ENCODE measurements at places on chromosomes 16 and 17.

DNA sequence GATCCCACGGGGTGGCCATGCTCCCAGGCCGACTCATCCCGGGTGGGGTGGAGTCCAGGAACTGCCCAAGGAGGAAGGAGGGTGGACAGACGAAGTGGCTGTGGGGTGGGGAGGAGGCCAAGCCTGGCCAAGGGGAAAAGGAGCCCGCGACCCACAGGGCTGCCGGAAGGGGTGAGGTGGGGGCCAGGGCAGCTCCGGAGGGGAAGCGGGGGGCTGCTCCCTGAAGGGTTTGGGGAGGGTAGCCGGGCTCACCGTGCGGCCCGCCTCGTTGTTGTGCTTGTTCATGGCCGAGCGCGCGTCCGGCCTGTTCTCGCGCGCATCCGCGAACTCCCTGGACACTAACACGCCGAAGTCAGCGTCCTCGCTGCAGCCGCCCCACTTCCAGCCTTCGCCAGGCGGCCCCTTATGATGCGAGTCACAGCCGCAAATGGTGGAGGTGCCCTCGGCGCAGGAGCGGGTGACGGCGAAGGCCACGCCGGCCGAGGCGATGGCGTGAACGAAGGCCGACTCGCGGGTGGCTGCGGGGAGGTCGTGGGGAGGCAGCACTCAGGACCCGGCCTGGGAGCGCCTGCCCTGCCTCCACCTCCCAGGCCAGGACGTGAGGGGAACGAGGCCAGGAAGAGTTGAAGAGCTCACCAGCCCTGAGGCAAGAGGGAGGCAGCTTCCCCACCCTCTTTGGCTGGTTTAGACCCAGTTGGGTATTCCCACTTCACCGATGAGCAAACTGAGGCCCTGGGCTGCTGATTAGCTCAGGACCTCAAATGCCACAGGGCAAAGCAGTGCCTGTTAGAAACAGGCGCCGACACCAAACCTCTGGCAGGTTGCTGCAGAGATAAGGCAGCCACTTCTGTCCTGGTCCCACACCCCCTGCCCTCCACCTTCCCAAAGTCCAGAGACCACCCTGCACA lies 48.7 kb downstream of the WNT3 start:
- no peaks in the 10 kb centered on the region for H3K27me3 ChIP-seq
- no peaks in the 10 kb centered on the region for H3K36me3 ChIP-seq
- H3K4me3 ChIP-seq = peak overlapping the region; percentile 6
- peaks cover 10% of the 10 kb centered on the region for H3K4me1 ChIP-seq
- DNase-seq = no peak

GRCh38 chr17:2230877-2231276 lies 72.7 kb downstream of the SMG6 start:
- DNase-seq = no peak
- H3K27me3 ChIP-seq = no peaks in the 10 kb centered on the region
- no peak overlapping the region for H3K4me3 ChIP-seq

DNA sequence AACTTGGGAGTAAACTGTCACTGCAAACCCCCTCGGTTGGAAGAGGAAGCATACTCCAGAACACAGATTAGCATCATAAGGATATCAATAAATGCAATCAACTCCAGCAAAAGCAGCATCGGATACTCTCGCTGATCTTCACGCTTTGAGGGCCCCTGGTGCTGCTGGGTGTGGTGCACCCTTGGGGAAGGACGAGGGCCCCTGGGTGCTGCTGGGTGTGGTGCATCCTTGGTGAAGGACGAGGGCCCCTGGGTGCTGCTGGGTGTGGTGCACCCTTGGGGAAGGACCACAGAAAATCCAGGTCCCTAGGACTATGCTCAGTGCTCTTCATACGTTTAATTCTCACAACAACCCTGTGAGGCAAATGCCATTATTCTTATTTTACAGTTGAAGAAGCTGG lies 54.2 kb downstream of the VPS53 start:
- H3K4me1 ChIP-seq = no peaks in the 10 kb centered on the region
- DNase-seq = no peak
- H3K4me3 ChIP-seq = no peak overlapping the region
- H3K27ac ChIP-seq = no peak overlapping the region
- peaks cover 9% of the 10 kb centered on the region for H3K36me3 ChIP-seq

DNA sequence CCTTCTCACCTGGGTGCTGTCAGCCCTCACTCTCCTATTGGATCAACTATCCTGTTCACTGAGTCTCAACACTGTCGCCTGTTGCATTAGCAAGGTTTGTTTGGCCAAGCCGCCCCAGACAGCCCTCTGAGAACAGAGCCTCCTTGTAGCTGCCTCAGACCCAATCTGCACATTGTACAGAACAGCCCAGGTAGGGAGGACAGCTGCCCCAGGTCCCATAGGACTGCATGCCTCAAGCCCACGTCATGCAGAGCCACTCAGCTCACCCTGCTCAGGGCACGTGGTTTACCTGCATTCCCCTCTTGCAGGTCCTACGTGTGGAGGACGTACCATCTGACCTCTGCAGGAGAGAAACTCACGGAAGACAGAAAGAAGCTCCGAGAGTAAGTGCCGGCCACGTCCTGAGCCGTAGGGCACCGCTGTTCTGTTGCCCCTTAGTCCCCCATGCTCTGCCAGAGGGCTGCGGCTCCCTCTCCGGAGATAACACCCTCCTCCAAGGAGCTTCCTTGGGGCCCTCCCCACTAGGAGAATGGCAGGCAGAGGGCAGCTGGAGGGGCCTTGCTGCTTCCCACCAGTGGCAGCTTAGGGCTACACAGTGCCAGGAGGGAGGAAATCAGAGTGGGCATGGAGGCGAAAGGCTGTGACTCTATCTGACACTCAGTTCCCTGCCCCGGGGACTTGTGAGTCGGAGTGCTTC lies 2.8 kb downstream of the SNRNP25 start:
- H3K4me1 ChIP-seq = peaks cover 3% of the 10 kb centered on the region
- H3K27ac ChIP-seq = no peak overlapping the region
- no peaks in the 10 kb centered on the region for H3K36me3 ChIP-seq

GRCh38 chr17:79363552-79364275 lies 247.1 kb downstream of the RBFOX3 start:
- DNase-seq = no peak
- H3K4me1 ChIP-seq = no peaks in the 10 kb centered on the region
- H3K4me3 ChIP-seq = no peak overlapping the region
- H3K36me3 ChIP-seq = no peaks in the 10 kb centered on the region

DNA sequence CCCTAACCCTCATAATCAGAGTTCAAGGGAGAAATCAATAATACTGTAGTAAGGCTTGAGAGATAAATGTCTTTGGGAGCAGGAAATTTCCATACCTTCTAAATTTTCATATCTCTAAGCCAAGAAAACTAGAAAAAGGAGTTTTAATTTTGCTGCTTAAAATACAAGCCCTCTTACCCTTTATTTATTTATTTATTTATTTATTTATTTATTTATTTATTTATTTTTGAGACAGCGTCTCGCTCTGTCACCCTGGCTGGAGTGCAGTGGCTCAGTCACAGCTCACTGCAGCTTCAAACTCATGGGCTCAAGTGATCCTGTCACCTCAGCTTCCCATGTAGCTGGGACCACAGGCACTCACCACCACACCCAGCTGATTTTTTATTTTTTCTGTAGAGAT lies 69.0 kb upstream of the GNAO1 start:
- H3K27ac ChIP-seq = no peak overlapping the region
- H3K27me3 ChIP-seq = no peaks in the 10 kb centered on the region
- no peak overlapping the region for H3K4me3 ChIP-seq

DNA sequence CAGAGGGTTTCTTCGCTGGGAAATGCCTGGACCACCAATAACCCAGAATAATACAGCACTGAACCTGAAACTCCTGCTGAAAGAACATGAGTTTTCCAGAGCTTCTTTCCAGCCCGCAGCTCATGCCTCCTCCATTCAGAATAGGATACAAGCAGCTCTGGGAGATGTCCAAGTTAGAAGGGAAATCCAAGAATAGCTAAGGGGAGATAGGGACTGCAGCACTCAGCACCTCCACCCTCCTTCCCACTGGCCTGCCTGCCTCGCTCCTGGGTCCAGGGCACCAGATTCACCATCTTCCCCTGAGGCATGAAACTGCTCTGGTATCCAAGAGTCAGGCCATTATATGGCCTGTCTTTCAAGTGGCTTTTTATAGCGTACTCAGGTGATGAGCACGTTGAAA lies 4.1 kb downstream of the KRT31 start:
- no peaks in the 10 kb centered on the region for H3K36me3 ChIP-seq
- no peak for DNase-seq
- H3K4me3 ChIP-seq = no peak overlapping the region
- no peak overlapping the region for H3K27ac ChIP-seq

- H3K36me3 ChIP-seq = no peaks in the 10 kb centered on the region
- peaks cover 3% of the 10 kb centered on the region for H3K4me1 ChIP-seq
- H3K27me3 ChIP-seq = peaks cover 12% of the 10 kb centered on the region
- DNase-seq = peak; percentile 45
Observed at GRCh38 chr17:16997514-16998429, 25.9 kb upstream of the TNFRSF13B start.

GRCh38 chr16:76121636-76122035 lies 155.6 kb upstream of the CNTNAP4 start:
- H3K27ac ChIP-seq = no peak overlapping the region
- no peak overlapping the region for H3K4me3 ChIP-seq
- DNase-seq = no peak
- H3K27me3 ChIP-seq = no peaks in the 10 kb centered on the region
- no peaks in the 10 kb centered on the region for H3K36me3 ChIP-seq
- no peaks in the 10 kb centered on the region for H3K4me1 ChIP-seq

DNA sequence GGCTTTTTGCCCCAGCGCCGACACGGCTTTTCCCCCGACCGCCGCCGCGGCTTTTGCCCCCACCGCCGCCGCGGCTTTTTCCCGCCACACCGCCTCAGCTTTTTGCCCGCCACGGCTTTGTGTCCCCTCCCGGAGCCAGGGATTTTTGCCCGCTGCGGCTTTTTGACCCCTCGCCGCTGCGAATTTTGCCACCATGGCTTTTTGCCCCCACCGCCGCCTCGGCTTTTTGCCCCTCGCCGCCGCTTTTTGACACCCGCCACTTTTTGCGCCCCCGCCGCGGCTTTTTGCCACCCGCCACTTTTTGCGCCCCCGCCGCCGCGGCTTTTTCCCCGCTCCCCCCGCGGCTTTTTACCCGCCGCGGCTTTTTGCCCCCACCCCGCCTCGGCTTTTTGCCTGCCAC lies 1342.5 kb downstream of the TP53TG3F start:
- H3K36me3 ChIP-seq = no peaks in the 10 kb centered on the region
- H3K27ac ChIP-seq = no peak overlapping the region
- H3K4me1 ChIP-seq = no peaks in the 10 kb centered on the region
- no peaks in the 10 kb centered on the region for H3K27me3 ChIP-seq
- no peak overlapping the region for H3K4me3 ChIP-seq

DNA sequence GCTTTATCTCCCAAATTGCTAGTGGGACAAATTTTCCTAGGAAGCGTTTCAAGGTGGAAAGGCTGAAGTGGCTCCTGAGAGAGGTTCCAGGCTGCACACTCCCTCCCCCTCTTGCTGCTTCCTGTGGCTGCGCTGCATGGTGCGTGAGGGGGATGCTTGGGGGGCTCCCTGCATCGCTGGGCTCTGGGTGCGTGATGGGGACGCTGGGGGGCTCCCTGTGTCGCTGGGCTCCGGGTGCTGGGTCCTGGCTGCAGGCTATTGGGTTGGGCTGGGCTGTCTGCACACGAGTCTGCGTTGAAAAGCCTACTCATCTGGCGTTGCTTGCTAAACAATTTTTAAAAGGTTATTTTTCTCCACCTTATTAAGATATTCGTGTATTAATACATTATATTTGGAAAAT lies 30.1 kb downstream of the NDEL1 start:
- no peak overlapping the region for H3K4me3 ChIP-seq
- H3K27me3 ChIP-seq = no peaks in the 10 kb centered on the region
- DNase-seq = no peak

- no peaks in the 10 kb centered on the region for H3K36me3 ChIP-seq
- no peak overlapping the region for H3K4me3 ChIP-seq
- no peaks in the 10 kb centered on the region for H3K4me1 ChIP-seq
- no peaks in the 10 kb centered on the region for H3K27me3 ChIP-seq
Observed at GRCh38 chr16:901715-902601, 68.8 kb downstream of the LMF1 start.

DNA sequence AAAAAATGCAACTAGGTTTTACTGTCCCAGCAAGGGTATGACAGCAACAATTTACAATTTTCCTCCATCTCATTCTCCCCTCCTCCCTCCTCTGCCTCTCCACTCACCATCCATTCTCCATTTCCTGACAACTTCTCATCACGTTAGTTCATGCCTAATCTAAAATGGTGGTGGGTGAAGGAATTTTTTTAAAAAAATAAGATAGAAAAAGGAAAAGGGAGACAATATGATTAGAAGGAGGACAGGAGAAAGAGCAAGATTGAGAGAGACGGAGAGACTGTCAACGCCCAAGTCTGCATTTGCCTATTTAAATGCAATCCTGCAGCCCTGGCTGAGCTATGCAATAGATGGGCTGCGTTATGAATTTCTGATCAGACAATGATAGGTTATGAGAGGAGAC lies 380.7 kb upstream of the PSMD7 start:
- H3K4me3 ChIP-seq = no peak overlapping the region
- DNase-seq = no peak
- no peaks in the 10 kb centered on the region for H3K27me3 ChIP-seq
- no peaks in the 10 kb centered on the region for H3K4me1 ChIP-seq

DNA sequence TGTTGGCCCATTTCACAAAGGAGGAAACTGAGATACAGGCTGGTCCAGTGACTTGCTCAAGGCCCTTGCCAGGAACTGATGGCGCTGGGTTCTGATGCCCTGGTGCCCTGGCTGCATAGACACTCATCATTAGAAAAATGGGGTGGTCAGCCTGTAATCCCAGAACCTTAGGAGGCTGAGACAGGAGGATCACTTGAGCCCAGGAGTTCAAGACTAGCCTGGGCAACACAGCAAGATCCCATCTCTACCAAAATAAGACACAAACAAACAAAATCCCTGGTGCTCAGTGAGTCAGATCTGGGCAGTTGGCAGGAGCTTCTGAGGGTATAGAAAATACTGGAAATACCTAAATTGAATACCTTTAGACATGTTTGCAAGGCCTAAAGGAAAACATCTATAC lies 41.1 kb upstream of the KIFC3 start:
- H3K27ac ChIP-seq = no peak overlapping the region
- H3K4me3 ChIP-seq = no peak overlapping the region
- H3K27me3 ChIP-seq = no peaks in the 10 kb centered on the region
- no peak for DNase-seq
- no peaks in the 10 kb centered on the region for H3K4me1 ChIP-seq
- H3K36me3 ChIP-seq = no peaks in the 10 kb centered on the region

GRCh38 chr16:79740252-79740651 lies 139.7 kb upstream of the MAF start:
- H3K27me3 ChIP-seq = no peaks in the 10 kb centered on the region
- H3K36me3 ChIP-seq = no peaks in the 10 kb centered on the region
- no peaks in the 10 kb centered on the region for H3K4me1 ChIP-seq
- DNase-seq = no peak

- H3K4me1 ChIP-seq = no peaks in the 10 kb centered on the region
- H3K27ac ChIP-seq = no peak overlapping the region
- H3K36me3 ChIP-seq = no peaks in the 10 kb centered on the region
- no peak overlapping the region for H3K4me3 ChIP-seq
Observed at GRCh38 chr17:81064678-81065475, 29.9 kb downstream of the BAIAP2 start.

Measured in endothelial cell of umbilical vein (primary cell).